ENCODE measurements at places on chromosomes 3 and 15.

DNA sequence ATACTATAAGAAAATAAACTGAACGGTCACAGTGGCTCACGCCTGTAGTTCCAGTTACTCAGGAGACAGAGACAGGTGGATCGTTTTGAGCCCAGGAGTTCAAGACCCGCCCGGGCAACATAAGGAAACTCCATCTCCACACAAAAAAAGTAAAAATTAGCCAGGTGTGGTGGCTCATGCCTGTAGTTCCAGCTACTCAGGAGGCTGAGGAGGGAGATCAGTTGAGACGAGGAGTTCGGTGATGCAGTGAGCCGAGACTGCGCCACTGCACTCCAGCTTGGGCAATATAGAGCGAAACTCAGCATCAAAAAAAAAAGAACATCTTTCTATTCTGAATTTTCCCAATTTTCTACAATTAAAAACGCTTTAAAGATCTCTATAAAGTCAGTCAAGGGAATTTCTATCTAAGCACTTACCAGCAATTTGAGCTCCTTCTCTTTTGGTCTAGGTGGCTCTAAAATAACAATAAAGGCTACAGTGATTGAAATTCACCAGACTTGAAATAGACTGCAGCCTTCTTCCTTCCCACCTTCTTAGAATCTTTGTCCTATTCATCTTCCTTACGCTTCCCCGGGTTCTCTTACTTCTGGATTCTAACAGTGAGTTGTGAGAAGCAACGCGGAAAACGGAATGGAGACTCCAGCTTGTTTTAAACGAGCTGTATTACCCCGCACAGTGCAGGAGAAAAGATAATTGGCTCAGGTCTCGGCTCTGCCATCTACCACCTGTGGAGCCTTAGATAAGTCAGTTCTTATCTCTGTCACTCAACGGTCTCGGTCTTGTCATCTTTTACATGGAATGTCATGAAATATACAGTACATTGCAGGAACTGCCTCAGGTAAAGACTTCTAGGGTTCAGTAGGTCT, 812 bp upstream of the SEC62 start:
- no peak for DNase-seq

GRCh38 chr3:189138901-189139610, 32.7 kb upstream of the TPRG1 start:
- no peak for DNase-seq

DNA sequence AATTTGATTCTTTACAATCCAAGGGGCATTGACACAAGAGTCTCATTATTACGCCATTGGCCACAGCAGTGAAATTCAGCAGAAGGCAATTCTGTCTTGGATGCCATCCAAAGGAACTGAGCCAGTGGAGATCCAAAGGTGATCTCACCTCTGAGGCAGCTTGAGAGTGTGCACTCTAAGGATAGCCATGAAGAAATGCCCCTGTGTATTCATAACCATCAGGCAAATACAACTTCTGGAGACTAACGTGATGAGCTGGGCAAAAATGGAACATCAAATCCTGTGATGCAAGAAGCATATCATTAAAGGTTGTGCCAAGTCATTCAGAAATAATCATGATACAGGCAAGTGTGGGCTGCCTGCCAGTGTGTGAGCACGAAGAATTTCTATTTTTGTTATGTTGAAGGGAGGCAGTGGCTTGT, 41.4 kb downstream of the ROBO2 start:
- no peak for DNase-seq

- no peak for DNase-seq
Observed at GRCh38 chr15:81955382-81956062, 90.3 kb downstream of the MEX3B start.

GRCh38 chr15:52146261-52146660, 33.7 kb upstream of the BCL2L10 start:
- no peak for DNase-seq

GRCh38 chr3:128698211-128699047, 27.6 kb upstream of the RAB7A start:
- DNase-seq, result no peak

DNA sequence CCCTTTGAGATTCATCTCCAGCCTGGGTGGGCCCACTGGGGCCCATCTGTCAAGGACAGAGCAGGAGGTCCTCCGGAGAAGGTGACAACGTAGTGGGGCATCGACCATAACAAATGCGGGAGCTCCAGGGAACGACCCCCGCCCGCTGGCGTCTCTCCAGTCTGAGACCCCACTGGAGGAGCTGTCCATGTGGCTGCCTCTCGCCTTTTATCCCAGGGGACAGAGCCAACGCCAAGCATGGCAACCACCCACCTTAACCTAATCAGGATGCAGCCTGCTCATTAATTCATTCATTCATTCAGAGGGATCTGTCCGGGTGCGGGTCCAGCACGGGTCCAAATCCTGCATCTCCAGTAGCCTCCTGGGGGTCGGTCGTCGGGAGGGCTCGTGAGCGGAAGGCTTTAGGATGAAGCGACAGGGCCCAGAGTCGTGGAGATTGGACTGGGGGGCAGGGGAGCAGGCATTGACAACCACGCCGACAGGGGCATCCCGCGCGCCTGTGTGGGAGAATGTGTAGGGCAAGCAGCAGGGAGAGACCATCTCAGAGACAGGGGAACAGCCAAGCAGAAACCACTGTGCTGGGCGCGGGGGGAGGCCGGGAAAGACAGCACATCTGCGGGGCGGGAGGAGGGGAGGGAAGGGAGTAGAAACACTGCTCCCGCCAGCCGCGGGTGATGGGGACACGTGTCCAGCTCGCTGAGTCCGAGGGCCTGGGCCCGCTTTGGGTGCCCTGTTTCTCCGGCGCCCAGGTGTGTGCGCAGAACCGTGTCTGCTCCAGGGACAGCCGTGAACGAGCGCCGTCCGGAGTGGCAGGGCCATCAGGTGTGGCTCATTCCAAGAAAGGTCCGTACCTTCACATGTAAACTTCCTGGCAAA, 1.9 kb downstream of the PIGZ start:
- no peak for DNase-seq

DNA sequence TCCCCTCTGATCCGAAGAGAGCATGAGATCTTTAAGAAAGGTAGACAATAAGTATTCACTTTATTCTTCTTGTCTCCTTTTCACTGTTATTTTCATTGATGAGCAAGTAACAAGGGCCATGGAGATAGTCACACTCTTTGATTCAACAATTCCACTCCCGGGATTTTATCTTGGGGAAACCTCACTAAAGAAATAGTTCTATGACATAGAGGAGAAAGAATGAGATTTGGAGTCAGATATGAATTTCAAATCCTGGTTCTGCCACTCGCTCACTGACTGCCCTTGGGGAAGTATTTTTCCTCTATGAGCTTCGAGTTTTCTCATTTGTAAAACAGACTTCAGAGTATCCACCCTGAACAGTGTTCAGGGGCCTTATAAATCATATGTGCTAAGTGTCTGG, 514.6 kb downstream of the NLGN1 start:
- no peak for DNase-seq

GRCh38 chr15:31070867-31071266, 30.7 kb downstream of the TRPM1 start:
- no peak for DNase-seq

GRCh38 chr15:92393980-92394308, 263 bp downstream of the ST8SIA2 start:
- DNase-seq, result no peak

DNA sequence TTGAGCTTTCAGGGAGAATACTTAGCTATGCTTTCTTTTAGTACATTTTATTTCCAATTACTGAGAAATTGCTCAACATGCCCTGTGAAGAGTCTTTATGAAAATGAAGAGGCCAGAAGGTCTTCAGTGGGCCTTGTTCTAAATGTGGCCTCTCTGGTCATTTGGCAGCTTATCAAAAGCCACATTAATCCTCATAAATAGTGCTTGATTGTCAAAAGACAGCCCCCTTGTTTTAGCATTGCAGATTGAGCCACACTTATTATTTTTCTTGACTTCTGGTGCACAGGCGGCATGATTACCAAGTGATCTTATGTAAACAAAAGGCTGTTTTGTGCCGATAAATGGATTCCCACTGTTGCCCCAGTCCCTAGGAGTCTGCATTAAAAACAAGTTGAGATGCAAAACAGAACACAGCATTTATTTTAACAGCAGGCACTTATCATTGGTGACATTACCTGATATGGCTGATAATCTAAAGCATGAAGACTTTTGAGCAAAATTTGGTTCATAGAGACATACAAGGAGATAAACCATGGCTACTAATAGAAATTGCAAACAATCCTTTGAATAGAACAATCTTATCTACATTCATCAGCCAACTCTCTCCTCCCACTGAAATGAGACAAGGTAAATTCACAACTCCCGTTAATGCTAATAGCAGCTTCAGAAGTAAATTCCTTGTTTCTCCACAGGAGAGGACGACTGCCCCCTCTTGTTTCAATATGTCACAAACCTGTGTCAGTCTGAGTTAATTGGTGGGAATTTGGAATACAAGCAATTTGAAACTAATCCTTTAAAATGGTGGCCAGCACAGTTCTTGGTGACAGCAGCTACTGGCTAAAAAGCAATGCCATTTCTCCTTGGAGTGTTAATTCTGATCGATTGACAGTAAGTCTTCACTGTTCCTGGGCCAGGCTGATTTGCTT, 194.3 kb downstream of the NSUN3 start:
- no peak for DNase-seq

GRCh38 chr15:55742927-55743728, at the start of gene PRTG:
Gene PRTG, minus strand, starts transcription at chr15:55743152. Its CDS starts 221 bp downstream, at chr15:55742931.
- DNase-seq, result no peak

DNA sequence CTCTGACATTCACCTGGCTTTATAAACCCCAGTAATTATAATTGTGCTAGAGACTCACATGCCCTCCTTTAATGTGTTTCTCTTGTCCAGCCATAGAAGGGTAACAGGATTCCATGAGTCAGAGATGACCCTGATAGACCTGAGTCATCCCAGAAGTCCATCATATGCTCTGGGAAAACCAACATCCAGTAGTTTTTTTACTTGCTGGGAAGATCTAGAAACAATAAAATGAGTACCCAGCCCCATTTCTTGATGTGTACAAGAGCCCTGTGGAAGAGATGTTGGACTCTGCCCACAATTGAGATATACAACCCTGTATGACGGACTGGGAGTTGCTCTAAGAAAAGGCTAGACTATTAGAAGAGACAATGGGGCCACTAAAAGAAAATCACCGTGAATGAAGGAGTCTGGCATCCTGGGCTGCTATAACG, 22.4 kb upstream of the THUMPD3 start:
- no peak for DNase-seq

GRCh38 chr3:160174621-160175020, 50.6 kb upstream of the C3orf80 start:
- DNase-seq, result no peak

- DNase-seq, result no peak
Observed at GRCh38 chr15:93217343-93217742, 128.3 kb upstream of the RGMA start.

DNA sequence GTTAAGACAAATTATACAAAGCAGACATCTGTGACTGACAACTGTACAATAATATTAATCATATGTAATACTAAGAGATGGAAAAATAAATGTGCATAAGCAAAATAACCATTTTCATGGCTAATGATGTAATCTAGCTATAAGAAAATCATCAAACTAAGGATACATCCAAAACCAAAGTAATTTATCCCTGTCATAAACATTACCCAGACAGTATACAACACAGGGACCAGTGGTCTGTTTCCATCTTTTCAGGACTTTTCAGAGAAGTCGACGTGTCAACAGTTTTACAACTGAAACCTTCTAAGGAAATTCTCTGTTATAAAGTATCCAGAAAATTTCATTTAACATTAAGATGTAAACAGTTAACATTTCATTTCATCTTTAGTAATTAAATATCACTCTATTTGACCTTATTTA, 11.0 kb downstream of the THBS1 start:
- no peak for DNase-seq

- no peak for DNase-seq
Observed at GRCh38 chr15:25690673-25691543, 172.2 kb downstream of the ATP10A start.

GRCh38 chr15:80214910-80215309, 37.1 kb downstream of the CTXND1 start:
- no peak for DNase-seq

GRCh38 chr3:132628157-132628556, 31.1 kb downstream of the ACKR4 start:
- no peak for DNase-seq

GRCh38 chr3:158434412-158435038, 136.5 kb upstream of the MLF1 start:
- no peak for DNase-seq

DNA sequence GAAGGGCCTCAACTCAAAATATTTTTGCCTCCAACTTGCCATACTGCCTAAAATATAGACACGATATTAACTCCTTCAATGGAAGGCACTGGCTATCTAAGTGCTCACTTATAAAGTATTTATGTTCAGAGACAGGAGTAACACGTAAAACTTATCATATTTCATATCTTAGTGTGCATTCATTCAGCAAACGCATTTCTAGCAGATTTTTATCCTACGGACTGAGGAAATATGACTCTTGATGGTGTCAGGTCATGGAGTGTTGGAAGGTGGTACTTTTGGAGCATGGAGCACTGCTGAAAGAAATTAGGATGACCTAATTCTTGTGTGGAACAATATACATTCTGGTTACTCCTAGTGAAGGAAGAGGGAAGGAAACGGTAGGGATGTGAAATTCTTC, 43.8 kb upstream of the LEKR1 start:
- no peak for DNase-seq

- no peak for DNase-seq
Observed at GRCh38 chr3:124158168-124158881, 166.4 kb upstream of the ROPN1 start.

DNA sequence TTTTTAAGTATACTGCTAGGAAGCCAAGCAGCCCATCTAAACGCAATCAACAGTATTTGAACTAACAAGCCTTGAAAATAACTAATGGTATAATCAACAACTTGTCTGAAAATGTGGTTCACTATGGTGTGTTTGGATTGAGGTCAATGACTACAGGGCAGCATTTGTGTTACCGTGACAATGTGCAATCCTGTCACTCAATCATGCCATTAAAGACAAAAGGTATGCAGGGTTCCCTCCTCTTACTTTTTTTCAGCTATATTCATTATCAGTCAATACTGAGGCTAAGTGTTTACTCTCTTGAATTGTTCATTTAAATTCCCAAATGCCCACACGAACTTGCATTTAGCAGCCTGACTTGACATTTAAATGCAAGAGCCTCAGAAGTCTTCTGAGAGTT, 1099.3 kb upstream of the EPHA6 start:
- no peak for DNase-seq

DNA sequence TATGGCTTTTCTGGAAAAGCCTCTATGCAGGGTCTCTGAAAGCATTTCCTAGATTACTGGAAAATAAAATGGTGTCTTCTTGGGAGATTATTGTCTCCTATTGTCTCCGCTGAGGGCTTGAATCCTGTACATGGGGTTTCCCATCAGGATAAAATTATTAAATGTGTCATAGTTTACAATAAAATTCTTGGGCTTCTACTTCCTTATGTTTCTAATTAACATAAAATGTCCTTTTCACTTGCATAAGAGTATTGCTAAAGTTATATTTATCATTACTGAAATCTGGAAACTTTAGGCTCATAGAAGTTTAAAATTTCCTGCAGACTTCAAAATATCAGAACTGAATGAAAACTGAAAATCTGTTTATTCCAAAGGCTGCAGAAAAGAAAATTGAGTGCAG, 595.5 kb upstream of the AGTR1 start:
- DNase-seq, result no peak

- no peak for DNase-seq
Observed at GRCh38 chr3:60703956-60704736, 547.1 kb downstream of the FHIT start.

GRCh38 chr15:82966671-82967071, 14.2 kb upstream of the HOMER2 start:
- no peak for DNase-seq

- no peak for DNase-seq
Observed at GRCh38 chr15:62607643-62608042, 434.9 kb upstream of the TPM1 start.

GRCh38 chr15:27623560-27624305, 475.4 kb downstream of the OCA2 start:
- DNase-seq, result no peak

GRCh38 chr3:194908496-194908895, 222.8 kb downstream of the FAM43A start:
- DNase-seq, result no peak

Data from D721Med (cell line).